Kidney epithelial cell (primary cell): ENCODE measurements at places on chromosomes 12 and 14.

DNA sequence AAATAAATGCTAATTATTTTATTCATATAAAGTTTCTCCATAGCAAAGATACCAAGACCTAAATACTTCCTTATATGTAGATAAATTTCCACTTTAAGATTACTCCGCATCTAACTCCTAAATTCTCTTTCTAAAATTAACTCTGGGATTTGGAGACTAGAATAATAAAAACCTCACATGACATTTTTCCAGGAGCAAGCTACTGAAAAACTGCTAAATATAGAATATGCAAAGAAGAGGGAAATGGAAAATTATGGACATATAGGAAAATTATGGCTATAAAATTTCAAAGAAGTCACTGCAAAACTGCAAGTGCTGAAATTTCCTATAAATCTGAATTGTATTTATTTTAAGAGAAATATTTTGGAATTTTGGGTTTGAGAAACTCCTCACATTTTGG is 186.2 kb downstream of the DUSP6 start:
- no peak for DNase-seq

DNA sequence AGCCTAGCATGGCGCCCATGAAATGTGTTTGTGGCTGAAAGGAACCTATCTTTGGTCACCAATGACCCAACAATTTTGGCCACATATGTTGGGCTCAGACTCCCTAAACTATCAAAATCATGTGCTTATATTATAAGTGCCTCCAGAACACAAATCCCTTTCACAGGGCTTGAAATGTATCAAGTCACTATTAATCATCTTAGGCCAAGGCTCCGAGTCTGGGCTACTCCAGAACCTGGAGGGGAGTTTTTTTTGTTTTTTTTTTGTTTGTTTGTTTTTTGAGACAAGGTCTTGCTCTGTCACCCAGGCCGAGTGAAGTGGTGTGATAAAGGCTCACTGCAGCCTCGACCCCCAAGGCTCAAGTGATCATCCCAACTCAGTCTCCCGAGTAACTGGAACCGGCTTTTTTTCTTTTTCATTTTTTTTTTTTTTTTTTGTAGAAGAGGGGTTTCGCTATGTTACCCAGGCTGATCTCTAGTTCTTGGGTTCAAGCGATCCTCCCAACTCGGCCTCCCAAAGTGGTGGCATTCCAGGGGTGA is 989 bp upstream of the DRAM1 start:
- DNase-seq: no peak

- DNase-seq: no peak
Observed at GRCh38 chr12:127393896-127394295, 873.1 kb upstream of the TMEM132C start.

DNA sequence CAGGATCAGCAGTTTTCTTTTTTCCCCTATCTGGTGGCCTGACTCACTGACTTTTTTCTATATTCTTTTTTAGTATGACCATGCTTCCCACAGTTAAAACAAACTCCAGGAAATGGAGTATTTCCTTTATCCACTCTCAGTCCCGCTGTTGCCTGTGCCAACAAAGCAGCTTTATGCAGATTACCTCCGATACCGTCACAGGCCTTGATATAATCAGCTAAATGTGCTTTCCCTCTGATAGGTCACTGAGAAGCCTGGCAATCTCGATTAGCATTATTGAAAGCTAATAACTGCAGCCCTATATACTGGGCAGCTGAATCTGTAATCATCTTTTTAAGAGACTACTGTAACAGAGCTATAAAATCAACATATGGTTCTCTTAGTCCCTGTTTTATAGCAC is 243.6 kb downstream of the KIF21A start:
- DNase-seq: no peak

- DNase-seq: no peak
Observed at GRCh38 chr12:644818-645552, 18.3 kb downstream of the NINJ2 start.

GRCh38 chr14:21528381-21529348 is 2.5 kb upstream of the SALL2 start:
- DNase-seq: no peak

GRCh38 chr12:85425926-85426325 is 145.9 kb downstream of the ALX1 start:
- DNase-seq: no peak

DNA sequence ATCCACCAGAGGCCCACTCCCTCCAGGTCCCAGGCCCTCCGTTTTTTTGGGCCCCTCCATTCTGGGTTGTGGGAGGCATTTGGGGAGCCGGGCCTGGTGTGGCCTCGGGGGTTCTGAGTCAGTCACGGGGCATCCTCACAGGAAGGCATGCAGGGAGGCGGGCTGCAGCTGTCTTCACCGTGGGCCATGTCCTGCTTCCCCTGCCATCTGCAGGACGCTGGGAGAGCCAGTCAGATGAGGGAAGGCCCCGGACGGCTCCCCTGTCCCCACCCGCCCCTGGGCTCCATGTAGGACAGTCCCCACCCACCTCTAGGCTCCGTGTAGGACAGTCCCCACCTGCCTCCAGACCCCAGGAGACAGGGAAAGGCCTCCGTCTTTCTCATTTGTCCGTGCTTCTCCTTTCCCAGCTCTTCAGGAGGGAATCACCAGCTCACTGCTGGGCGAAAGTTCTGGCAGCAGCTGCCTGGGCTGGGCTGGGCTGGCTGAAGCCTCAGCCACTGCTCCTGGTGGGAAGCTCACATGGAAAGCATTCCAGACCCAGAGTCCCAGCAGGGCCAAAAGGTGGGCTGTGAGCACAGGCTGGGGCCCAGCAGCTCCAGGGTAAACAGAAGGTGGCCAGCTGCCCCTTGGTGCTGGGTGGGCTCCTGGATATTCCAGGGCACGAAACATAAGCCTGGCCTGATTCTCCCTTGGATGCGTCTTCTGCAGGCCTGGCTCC is 217.8 kb downstream of the KIF26A start:
- no peak for DNase-seq

GRCh38 chr14:60646226-60646818 is 3.0 kb downstream of the SIX1 start:
- no peak for DNase-seq

- DNase-seq: no peak
Observed at GRCh38 chr12:62522984-62523383, 56.4 kb downstream of the MON2 start.

- DNase-seq: no peak
Observed at GRCh38 chr14:23884541-23884904, 69.0 kb upstream of the DHRS4 start.

DNA sequence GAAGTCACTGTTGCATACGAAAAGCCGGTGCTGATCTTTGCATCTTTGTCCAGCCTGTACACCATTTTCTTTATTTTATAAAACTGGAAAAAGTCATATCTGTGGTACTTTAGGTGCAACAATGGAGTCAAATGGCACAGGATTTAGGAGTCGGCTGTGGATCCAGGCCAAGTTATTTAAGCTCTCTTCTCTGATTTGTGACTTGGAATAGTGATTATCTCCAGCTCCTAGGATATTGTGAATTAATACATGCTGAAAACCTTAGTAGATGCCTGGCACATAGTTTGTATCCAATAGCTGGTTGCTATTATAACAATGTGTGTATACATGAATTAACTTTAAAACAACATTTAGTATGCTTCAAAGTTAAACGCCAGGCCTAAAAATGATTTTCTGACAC is 6.2 kb upstream of the CCER1 start:
- DNase-seq: no peak
